ENCODE measurements at places on chromosomes 7 and 10.

- no peak for DNase-seq
Observed at GRCh38 chr7:4399121-4399520, 283.0 kb upstream of the FOXK1 start.

GRCh38 chr10:17851611-17852010, 42.5 kb downstream of the MRC1 start:
- DNase-seq = no peak

- DNase-seq = no peak
Observed at GRCh38 chr7:114662002-114662677, 247.5 kb downstream of the FOXP2 start.

DNA sequence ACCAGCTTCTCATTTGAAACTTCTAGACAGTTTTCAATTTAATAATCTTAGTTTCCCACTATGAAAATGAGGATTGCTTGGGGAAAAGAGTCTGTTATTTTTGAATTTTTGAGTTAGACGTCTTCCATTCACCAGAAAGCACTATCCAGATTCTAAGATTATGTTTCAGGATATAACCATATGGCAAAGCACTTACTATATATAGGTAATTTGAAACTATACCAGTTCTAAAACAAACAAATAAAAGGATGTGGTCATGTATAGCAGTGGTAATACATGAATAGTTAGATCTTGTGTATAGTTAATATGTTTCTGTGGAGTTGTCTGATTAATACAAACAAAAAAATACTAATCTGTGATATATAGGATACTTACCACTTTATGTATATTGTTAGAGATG, 320.0 kb downstream of the EXOC4 start:
- DNase-seq = no peak

DNA sequence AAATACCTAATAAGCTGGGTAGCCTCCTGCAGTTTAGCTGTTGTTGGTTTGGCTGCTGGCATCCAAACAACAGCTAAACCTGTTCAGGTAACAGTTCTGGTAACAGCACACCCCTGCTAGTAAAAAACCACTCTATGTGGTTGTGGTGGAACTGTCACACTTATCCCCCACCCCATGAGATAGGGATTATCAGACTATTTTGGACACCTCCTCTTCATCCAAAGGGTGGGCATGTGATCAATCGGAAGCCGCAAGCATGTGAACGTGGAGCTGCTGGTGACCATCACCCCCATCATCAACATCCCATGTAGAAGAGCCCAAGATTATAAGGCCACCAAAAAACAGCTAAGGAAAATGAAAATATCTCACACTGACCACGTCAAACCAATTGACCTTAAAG, 2.5 kb downstream of the MTPAP start:
- DNase-seq = no peak

GRCh38 chr10:23521735-23522134, 82.9 kb downstream of the OTUD1 start:
- DNase-seq = no peak

DNA sequence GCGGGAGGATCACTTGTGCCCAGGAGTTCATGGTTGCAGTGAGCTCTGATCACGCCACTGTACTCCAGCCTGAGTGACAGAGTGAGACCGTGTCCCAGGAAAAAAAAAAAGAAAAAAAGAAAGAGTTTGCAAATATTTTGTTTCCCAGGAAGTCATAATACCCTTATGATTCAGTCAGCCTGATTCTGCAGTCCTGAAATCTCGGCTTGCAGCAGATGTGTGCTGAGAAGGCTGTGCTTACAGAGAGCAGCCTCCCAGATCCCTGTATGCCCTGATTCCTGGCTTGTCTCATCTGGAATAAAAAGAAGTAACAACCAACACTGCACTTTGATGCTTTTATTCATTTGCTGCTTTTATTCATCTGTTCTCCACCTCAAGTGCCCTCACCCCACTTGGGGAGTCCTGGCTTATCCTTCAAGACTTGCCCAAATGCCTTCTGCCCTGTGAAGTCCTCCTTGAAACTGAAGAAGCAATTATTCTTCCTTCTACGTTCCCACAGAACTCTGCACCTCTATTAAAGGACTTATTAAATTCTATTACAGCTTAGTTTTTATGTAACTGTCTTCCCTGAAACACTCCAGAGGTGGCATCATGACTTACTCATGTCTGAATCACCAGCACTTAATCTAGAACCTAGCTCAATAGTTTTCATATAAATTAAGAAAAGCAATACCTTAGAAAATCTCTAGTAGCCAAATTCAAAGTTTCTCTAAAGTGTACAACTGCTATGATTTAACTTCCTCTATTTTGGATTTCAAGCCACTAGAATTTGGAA, 27.7 kb upstream of the BPGM start:
- DNase-seq = no peak

GRCh38 chr10:46527241-46527811, 29.1 kb downstream of the GPRIN2 start:
- no peak for DNase-seq

DNA sequence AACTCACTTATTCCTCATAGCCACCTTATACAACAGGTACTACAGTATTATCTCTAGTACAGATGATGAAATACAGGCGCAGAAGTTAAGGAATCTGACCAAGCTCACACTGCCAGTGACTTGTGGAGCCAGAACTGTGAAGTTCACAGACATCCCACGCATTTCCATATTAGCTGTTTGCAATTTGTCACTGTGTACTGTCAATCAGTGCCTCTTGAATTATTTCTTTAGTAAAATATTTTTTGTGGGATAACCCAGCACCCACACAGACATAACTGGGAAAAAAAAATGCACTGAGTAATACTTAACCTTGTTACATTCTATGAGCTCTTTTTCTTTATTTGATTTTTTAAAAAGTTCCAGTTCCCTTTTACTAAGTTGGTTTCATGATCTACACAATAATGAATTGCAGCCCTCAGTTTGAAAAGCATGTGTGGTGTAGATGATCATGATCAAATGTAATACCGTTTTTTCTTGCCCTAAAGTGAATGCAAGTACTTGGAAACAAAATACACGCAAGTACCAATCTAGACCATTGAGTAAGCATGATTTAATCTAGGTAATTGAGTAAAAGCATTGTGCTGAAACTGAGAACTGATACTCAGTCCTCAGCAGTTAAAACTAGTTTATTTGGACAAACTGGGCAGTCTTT, 14.1 kb downstream of the CUL1 start:
- no peak for DNase-seq

GRCh38 chr7:50970092-50970491, 187.4 kb upstream of the GRB10 start:
- DNase-seq = no peak

- peak; percentile 26 for DNase-seq
Observed at GRCh38 chr10:35191523-35191922, 64.9 kb downstream of the CREM start.

DNA sequence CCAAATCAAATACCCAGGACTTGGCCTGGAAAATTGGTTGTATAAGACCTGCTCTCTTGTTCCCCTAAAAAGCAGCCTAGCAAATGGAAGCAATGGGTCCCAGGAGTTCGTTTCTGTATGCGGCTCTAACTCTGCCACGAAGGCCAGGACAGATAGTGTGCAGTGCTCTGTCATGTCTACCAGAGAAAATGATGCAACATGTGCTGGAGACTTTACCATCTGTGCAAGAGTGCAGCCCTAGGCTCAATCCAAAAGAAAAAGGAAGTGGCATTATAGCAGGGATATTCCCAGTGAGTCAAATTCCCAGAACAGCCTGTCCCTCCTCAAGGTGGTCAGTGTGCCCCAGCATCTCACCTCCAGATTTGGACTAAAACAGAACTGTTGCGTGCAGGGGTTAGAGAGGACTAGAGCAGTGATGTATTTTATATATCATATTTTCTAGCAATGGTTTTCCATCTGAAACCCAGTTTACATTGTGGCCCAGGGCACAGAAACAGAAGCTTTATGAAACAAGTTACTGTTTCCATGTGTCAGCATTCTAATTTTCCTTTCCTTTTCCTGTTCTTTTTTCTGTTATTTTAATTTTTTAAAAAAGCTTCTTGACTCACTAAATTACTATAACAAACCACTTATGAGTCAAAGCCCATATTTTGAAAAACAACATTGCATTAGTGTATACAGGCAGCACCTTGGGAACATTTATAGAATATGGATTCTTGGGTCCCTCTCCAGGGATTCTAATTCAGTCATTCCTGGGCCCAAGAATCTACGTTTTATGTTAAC, 311.2 kb downstream of the RNLS start:
- DNase-seq = no peak

DNA sequence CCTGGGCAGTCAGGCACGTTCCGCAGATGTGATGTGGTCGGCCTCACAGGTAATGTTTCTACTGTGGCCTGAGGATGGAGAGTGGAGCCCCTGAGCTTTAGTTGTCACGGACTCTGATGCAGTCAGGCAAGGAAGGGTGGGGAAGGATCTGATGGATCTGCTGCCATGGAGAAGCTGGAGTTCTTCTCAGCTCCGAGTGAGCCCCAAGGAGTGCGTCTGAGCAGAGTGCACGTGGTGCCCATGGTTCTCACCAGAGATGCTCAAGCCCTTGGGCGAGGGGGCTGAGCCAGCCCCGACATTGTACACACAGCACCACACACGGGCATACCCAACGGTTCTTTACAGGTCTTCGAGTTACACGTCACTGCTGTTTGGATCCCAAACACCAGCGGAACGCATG, 192.5 kb downstream of the EBF3 start:
- DNase-seq = no peak

- no peak for DNase-seq
Observed at GRCh38 chr10:104234934-104235333, 2.8 kb upstream of the CFAP43 start.

GRCh38 chr7:66205741-66206090, 582 bp downstream of the TPST1 start:
- DNase-seq = peak; percentile 69

- no peak for DNase-seq
Observed at GRCh38 chr7:7399707-7400106, 136.0 kb downstream of the COL28A1 start.

DNA sequence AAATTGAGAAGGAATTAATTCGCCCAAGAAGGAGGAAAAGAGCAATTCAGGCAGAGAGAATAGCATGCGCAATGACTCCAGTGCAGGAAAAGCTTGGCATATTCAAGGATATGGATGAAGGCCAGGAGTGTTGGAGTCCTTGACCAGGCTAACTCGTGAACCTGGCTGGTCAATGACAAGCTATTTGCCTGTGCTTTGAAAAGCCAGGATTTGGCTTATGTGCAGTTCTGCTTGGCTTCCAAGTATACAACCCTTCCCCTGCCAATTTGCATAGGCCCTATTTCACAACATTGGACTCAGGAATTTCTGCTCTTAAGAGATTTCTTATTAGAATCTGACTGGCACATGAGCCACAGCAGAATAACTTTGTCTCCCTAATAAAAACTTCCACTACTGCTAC, 72.3 kb upstream of the SP8 start:
- no peak for DNase-seq

GRCh38 chr10:12950583-12951128, 50.9 kb downstream of the CCDC3 start:
- no peak for DNase-seq

GRCh38 chr7:116560021-116560970, 35.5 kb downstream of the CAV1 start:
- DNase-seq = no peak

GRCh38 chr7:54825368-54825767, 66.4 kb upstream of the SEC61G start:
- DNase-seq = no peak

- DNase-seq = no peak
Observed at GRCh38 chr10:69474742-69475432, 23.6 kb downstream of the TSPAN15 start.

- no peak for DNase-seq
Observed at GRCh38 chr10:1233031-1233430, 176.8 kb downstream of the WDR37 start.

DNA sequence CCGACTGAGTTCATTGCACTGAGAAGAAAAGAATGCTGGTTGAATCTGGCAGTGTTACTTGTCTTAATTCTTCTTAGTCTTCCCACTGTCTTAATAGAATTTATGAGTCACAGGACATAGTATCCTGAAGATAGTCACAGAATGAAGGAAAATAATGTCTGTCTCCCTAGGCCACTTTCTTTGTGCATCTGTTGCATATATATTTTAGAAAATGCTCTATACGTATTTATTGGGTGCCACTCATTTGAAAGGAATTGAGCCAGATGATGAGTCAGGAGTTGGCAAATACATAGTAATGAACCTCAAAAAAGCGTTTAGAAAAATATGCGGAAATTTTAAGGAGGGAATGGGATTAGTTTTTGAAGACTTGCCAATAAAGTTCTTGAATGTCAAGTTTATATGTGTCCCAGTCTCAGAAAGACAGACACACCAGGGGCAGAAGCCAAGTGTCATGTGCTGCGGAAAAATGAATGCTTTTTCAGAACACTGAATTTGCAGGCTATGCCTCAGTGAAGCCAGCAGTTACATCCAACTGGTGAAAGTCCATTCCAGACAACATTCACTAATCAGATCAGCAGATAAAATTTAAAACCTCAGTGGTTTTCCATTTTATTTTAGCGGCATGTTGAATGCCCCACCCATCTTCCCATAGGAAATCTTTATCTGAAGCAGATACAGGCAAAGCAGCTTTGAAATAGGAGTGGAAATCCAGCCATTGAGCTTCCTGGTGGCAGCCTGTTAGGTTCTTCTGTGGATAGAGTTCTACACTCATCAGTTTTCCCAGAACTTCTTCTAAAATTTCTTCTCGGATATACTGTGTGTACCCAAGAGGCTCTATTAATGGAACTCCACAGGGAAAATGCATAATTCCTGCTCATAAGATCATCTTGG, 308.4 kb downstream of the BICC1 start:
- no peak for DNase-seq

Measured in right kidney (tissue), 9 donors.